ENCODE measurements at places on chromosomes 4 and X.
A peak's percentile ranks its signal among the peaks of the same experiment; 100 is the strongest.

- no peak for DNase-seq
Measured at GRCh38 chrX:63471004-63471403, 119.9 kb upstream of the SPIN4 start.

GRCh38 chrX:10841579-10841978 lies 221.2 kb upstream of the MID1 start:
- no peak for DNase-seq

DNA sequence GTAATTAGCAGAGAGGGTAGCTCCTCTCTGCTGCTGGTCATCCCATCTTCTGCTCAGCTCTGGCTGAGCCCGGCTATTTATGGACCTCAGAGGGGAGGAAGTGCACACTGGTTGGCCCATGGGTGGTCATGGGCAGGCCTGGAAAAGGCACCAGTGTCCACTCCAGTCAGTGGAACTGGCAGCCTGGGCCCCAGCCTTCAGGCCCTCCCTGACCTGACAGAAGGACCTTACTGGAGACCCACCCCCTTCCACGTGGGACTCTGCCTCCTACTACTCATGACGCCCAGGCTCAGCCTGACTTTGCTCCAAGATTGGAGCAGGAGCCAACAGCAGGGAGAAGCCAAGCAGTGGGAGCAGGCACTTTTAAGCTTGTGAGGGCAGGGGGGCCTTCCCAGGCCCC lies 8.0 kb upstream of the ART3 start:
- DNase-seq = no peak

GRCh38 chr4:121077496-121077895 lies 5.2 kb upstream of the NDNF start:
- DNase-seq = no peak

GRCh38 chrX:118225711-118226428 lies 109.3 kb upstream of the KLHL13 start:
- peak; percentile 79 for DNase-seq

DNA sequence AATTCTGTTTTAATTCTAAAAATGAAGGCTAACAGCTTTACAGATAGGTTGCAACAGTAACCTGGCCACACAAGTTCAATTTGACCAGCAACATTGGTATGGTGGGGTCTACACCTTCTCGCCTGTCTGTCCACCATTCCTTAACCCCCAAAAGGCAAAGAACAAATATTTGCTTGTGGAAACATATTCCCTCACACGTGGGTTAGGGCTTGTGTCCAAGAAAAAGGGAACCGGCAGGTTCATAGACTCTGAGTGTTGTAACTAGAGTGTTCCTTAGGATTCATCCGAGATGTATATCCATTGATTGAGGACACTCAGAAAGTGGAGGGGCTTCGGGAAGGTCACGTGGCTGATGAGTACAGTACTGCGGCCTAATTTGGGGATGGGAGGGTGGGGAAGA lies 54.1 kb downstream of the C4orf51 start:
- no peak for DNase-seq

- DNase-seq = no peak
Measured at GRCh38 chr4:36006226-36006625, 238.1 kb downstream of the ARAP2 start.

DNA sequence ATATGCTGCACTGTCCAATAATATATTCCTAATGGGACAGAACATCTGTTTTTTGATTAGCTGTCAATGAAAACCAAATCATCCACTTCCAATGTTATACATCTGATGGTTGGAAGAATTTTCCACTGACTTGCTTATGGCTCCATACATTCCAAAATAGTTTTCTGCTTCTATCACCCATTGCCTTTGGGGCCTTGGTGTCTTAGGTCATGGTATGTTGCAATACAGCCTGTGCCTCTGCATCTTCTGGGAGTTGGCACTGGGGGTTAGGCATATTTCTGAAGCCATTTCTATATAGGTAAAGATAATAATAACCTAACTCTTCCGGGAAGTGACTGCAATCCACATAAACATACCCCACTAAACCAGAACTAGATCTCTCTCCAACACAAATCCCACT lies 53.2 kb upstream of the NR3C2 start:
- DNase-seq = no peak

- DNase-seq = no peak
Measured at GRCh38 chr4:52234561-52235440, 183.7 kb downstream of the SPATA18 start.

- DNase-seq = no peak
Measured at GRCh38 chrX:46811121-46811520, 25.7 kb upstream of the RP2 start.

DNA sequence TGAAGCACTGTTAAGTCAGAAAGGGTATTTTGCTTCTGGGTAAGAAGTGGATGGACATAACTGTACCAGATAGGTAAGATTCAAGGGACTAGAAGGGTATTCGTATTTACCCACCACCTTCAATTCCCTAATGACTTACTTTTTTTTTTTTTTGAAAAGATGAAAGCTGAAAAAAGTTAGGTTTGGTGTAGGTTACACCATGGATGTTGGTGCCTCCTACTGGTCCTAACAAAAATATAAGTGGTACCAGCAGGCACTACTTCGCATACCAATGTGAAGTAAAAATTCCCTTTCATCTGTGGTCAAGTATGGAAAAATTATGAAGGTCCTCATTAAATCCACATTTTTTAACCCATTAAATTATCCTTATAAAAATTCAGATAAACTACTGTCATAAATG lies 7.2 kb downstream of the ANKRD17 start:
- DNase-seq = no peak

DNA sequence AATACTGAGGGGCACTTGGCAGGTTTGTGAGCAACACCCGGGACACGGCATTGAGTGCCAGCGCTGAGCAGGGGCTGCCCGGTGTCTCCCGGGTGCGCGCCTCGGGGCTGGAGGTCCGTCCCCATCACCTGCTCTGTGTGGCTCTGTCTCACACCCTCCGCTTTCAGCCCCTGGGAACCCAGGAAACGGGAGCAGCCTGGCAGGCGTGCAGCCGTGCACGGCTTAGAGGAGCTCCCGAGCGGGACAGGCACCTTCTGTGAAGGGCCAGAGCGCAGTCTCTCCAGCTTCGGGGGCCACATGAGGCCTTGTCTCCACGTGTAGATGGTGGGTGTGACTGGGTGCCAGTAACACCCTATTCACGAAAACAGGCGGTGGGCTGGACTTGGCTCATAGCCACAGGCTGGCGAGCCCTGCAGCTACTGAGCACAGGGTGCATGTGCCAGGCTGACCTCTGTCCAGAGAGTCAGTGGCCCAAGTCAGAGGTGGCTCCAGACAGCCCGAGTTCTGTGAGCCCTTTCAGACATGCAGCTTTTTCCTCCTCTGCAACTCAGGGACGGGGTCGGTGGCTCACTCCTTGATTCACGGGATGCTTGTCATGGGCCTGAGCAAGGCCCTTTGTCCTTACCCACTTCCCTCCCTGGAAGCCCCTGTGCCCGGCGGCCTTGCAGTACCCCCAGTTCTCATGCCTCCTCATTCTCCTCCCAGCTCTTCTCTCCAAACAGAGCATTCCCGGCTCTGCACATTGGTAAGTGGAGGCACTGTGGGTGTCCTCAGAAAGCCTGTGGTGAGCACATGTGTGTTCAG lies 23.5 kb downstream of the UVSSA start:
- no peak for DNase-seq

DNA sequence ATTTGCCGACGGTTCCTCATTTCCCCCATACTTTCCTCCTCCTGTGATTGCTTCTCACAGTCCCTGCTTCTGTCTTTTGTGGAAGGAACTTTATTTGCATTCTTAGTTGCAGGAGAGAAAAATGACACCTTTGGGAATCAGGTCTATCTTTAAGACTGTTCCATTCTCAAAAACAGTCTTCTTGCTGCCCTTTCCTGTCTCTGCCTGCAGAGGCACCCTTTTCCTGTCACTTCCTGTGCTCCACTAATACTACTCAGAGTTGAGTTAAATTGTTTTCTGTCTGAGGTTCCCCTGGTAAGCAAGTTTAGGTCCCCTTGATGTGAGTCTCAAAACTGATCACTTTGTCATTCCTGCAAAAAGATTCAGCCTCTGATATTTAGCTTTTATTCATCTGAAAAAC lies 208.8 kb upstream of the CLNK start:
- peak; percentile 6 for DNase-seq

- no peak for DNase-seq
Measured at GRCh38 chr4:40335525-40335894, 377 bp downstream of the CHRNA9 start.
